CD4-positive, alpha-beta T cell treated with Interferon alpha-2 for 1 hour (primary cell): ENCODE measurements at places on chromosomes 11 and 22.

- DNase-seq, result no peak
Measured at GRCh38 chr11:14764179-14764578, 120.6 kb downstream of the PDE3B start.

DNA sequence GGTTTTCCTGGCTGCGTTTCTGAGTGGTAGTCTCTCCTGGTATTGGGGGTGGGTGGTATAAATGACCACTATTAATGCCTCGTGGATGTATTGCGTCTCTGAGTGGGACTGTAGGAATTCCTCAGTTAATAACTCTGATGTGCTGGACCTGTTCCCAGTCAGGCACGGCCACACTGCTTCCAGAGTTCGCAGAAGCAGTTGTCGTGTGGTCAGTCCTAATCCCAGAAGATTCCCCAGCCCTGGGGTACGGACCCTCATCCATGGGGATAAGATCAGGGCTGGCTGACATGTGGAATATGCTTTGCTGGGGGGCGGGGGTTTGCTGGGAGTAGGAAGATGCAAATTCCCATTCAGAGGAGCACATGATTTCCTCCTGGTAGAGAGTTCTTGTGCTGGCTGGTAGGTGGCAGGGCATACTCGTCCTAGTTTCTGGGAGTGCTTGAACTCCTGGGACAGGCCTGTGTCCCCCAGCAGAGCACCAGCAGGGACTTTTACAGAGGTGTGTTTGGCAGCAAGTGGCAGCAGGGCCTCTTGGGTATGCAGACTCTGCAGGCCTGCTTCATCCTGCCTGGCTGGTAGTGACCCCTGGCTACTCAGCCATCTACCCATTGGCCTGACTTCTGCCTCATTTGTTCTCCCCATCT lies 157.4 kb downstream of the NAV2 start:
- no peak for DNase-seq

- DNase-seq, result no peak
Measured at GRCh38 chr11:37770145-37770544, 1172.1 kb upstream of the RAG2 start.

GRCh38 chr11:40380835-40381234 lies 1078.6 kb downstream of the LRRC4C start:
- DNase-seq, result no peak

GRCh38 chr11:78022397-78023396 lies at the start of gene KCTD14:
TSS of gene KCTD14 (minus strand) at chr11:78023276. CDS start at chr11:78023249, 27 bp downstream.
- DNase-seq, result no peak

- DNase-seq, result no peak
Measured at GRCh38 chr22:40244586-40244985, 66.9 kb downstream of the TNRC6B start.

GRCh38 chr11:105000797-105001196 lies 22.2 kb downstream of the CASP5 start:
- DNase-seq, result peak; percentile 74

DNA sequence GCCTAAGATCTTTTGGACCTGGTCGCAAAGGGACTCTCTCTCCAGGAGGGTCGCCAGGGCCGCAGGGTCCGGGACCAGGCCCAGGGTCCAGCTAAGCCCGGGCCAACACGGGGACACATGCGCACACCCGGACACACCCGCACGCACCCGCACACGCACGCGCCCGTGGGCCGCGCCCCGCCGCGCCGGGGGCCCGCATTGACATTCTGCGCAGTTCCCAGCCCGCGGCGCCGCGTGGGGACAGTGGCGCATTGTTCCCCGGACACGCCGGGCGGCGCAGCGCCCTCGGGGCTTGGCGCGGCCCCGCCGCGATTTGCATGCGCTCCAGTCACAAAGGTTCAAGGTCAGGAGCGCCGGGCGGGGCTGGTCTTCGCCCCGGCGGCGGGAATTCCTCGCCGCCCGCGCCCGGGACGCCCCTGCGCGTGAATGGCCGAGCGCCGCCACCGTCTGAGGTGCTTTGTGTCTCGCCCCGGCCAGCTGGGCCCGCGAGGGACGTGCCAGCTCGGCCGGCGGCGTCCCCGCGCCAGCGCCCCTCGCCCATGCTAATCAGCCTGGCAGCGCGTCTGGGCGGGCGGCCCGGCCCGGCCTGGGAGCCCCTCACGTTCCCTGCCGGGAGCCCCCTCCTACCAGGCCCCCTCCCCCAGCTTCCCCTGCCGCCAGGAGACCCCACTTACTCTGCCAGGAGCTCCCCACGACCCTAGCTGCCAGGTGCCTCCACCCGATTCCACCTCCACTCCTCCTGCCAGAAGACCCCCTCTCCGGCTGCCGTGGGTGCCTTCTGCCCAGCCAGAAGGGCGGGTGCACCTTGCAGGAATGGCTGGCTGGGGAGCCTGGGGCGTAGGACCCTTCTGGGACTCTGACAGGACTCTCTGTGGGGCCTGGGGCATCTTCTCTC lies 50.5 kb upstream of the WNT7B start:
- DNase-seq, result no peak

DNA sequence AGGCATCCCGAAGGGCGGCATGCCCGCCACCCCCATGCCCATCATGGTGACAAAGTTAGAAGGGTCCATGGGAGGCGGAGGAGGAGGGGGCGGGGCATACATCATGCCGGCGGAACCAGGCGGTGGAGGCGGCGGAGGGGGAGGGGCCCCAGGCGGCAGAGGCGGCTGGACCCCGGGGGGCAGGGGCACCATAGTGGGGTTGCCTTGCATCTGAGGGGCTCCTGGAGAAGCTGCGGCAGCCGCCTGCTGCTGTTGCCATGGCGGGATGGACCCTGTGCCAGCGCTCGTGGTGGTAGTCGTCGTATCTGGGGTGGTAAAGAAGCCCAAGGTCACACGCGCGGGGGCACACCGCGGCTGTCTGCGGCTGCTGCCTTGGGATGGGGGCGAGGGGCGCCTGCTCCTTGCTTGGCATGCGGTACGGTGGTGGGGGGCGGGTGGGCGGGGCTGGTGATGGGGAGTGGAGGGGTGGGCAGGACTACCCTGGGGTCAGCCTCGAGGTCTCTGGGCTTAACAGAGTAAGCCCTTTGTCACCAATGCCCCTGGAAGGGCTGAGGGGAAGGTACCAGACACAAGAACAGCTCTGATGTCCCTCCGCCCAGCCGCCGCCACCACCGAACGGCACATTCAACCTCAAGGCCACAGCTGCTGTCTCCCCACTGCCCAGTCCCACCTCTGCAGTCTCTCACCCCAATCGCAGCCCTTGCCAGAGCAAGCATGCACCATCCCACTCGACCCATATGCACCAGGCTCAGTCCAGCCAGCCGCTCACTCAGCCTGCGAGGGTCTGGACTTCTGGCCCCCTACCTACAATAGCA lies 6.3 kb upstream of the PYGM start:
- no peak for DNase-seq

- no peak for DNase-seq
Measured at GRCh38 chr11:7533199-7534041, 19.6 kb downstream of the PPFIBP2 start.

DNA sequence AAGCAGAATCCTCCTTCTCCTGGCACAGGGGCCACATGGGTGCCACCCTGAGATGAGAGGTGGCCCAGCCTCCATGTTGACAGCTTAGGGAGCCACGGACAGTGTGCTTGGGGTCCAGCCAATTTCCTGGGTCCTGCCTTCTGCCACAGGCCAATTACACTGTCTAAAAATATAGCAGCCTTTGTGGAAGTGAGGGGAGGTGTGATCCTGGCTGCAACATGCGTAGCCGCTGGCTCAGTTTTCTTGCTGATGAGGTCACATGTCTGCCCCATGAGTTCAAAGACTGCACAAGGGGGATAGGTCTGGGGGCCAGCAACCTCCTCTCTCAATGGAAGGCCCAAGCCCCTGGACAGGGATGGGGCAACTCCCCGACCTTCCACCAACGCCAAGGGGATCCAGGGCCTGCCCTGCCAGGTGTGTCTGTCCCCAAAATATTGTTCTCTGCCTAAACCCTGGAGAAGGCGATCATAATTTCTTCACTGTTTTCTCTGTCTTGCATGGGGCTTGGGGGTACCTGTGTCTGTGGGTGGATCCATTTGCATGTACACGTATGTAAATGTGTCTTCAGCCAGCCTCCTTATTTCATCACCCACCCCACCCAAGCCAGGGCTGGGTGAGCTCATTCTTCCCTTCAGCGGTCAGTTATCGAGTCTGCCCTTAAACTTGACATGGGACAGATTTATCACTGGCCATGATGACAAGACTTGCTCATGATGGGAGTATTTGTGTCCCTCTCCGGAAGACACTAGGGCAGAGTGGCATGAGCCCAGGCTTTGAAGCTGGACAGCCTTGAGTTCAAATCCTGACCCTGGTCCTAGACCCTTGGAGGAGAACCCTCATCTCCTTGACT lies 59.4 kb downstream of the OTOG start:
- DNase-seq, result no peak

- no peak for DNase-seq
Measured at GRCh38 chr11:8818421-8818820, 92.6 kb upstream of the AKIP1 start.

DNA sequence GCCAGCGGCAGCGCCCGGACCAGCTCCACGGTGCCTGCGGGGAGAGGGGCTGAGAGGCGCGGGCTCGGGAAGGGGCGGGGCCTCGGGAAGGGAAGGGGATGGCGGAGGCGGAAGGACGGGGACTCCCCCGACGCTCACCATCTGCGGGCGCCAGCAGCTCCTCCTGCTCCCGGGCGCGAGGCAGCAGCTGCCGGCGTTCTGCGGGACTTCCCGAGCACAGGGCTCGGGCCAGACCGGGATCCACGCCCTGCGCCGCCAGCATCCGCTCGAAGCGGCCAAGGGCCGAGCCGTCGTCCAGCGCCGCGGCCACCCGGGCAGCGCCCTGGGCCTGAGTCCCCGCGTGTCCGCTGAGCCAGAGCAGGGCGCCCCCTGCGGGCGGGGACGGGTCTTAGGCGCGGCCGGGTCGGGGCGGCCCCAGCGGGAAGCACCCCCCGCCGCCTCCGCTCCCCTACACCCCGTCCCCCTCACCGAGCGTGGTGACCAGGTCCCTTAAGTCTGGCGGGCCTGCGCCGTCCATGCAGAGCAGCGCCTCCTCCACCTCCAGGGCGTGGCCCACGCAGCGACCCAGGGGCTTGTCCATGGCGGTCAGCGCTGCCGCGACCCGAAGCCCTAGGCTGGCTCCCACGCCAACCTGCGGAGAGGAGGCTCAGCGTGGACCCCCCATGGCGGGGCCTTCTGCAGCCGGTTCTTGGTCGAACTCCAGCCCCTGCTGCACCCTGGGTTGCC lies 873 bp upstream of the SCO2 start:
- DNase-seq, result peak; percentile 91

- no peak for DNase-seq
Measured at GRCh38 chr11:126857860-126858808, 142.4 kb downstream of the KIRREL3 start.

DNA sequence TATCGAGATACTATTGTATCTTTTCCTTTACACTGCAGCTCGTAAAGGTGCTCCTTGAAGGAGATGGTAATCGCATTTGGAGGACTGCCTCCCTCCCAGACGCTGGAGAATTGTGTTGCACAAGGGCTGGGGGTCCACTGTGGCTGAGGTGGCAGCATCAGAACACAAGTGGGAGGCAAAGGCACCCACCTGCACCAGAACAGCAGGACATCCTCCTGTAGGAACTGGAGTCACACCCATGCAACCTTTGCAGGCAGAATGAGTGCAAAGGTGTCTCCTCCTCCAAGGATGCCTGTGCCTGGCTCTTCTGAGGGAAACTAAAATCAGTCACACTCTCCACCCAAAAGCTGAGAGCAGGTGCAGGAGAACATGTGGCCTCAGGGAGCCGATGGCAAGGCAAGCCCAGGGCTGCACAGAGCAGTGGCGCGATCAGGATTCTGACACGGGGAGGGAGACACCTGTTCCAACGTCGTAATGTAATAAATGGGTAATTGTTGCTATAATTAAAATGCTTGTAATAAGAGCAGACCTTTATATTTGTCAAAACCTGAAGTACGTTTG lies 1501.4 kb downstream of the TBC1D22A start:
- DNase-seq, result no peak

GRCh38 chr11:33027846-33028536 lies 11.4 kb upstream of the TCP11L1 start:
- no peak for DNase-seq

GRCh38 chr11:66864924-66865697 lies 8.2 kb downstream of the LRFN4 start:
- no peak for DNase-seq

GRCh38 chr22:22903355-22903777 lies 15.8 kb downstream of the IGLL5 start:
- DNase-seq, result no peak
